Activated T-cell treated with anti-CD3 and anti-CD28 coated beads for 1 hour (primary cell): ENCODE measurements at places on chromosomes 1 and 21.

GRCh38 chr1:116853680-116854402 lies 55.9 kb upstream of the PTGFRN start:
- DNase-seq = no peak

DNA sequence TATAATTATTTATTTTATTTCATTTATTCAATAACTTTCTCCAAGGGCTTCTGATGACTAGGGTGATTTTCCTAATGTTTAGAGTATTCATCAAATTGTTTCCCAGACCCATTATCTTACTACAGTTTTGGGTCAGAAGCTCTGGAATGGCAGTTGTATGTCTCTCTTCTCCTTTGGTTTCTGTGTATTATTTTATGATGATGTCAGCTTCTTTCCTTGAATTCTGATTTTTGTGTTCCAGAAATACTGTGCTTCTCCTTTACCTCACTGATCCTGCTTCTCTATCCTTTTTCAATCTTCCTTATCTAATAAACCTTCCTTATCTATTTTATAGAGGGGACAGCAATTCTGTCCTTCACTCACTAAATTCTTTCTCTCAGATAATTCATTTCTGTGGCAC lies 48.8 kb downstream of the LRRC8B start:
- DNase-seq = no peak

GRCh38 chr1:113168946-113169345 lies 95.9 kb downstream of the LRIG2 start:
- no peak for DNase-seq

DNA sequence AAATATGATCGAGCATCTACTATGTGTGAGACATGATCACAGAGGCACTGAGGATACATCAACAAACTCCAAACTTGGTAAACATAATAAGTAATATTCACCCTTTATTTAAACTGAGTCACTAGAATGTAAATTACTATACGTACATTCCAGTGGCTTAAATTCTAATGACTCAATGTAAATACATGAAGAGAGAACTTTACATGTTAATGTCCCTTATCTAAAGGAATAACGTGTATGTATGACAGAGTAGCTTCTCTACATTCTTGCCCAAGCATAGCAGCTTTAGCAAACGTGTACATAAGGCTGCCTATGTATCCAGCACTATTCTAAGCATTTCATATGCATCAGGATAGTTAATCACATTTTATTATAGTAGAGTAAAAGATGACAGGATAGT lies 111.8 kb upstream of the CYYR1 start:
- no peak for DNase-seq

DNA sequence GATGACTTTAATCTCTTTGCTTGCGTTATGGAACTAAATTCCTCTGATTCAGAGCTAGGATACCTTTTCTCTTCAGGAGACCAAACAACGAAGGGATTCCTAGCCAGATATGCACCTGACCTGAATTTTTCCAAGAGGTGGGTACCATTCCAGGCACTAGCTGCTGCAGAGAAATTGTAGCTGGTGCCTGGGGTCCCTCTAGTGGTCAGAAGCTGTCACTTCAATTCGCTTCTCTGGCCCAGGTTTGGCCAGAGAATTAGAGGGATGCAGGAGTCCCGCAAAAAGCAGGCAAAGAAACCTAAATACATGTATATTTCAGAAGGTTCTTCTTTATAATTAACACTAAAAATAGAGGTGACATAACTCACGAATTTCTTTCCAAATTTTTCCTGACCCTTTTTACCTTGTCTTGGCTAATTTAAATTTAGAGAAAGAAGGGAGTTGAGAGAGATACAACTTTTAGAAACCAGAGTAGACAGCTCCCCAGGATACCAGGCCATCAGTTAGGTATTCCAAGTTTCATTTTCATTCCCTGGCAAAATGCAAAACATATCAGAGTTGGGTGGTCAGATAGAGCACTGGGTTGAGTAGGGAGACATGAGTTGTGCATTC lies 9.6 kb downstream of the ACKR1 start:
- peak; percentile 16 for DNase-seq

DNA sequence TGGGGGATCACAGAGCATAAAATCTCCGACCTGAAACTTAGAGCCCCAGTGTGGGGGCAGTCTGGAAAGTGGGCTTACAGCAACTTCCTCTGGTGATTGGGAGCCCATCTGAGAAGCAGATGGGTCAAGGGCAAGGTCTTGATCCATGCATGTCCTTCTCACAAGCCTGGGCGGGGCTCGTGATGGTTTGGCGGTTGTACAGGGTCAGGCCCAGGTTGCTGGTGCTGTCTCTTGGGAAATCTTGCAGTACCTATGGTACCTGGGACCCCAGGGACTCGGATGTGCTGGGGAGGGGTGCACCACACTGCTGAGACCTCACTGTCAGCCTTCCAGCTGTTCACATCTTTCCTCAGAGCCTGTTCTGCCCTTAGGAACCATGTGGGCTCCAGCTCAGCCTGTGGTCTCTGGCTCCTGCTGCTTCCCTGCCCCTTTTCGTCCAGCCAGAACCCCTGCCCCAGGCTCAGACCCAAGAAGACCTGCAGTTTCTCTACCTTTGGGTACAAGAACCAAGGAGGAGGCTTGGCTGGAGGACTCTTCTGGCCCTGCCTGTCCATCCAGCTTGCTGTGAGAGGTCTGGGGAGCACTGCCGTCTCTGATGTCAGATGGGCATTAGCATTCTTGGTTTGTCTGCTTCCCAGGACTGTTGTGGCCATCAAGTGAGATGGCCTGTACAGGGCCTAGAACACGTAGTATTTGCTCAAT lies 24.5 kb downstream of the WNT4 start:
- no peak for DNase-seq

DNA sequence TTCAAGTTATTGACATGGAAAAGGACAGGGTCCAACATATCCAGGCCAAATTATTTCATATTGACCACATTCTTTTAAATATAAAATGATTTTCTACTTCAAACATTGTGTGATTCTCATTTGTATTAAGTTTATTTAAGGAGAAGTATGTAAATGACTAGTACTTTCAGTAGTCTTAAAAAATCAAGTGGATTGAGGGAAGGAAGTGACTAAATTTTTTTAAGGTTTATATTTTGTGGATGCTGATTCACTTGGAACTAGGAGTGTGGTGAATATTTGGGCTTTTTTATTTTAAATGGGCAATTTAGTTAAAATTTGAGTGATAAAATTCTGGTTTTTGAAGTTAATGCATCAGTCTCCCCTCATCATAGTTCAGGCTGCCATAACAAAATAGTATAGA lies 10.1 kb downstream of the PRRC2C start:
- DNase-seq = no peak

DNA sequence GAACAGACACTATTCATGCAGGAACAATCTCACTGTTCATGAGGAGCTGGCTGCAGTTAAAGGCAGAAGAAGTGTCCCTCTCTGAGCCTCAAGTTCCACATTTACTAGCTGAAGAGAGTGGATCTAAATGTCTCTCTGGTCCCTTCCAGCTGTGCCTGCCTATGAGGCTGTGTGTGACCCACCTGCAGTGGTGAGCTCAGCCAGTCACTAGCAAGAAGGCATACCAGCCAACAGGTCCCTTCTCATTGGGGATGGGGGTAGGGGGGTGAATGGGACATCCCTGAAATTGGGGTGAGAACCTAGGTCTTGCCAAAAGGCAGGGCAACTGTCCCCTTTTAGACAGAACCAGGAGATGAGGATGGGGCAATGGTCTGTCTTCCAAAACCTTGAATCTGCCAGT lies 13.6 kb downstream of the RD3 start:
- DNase-seq = no peak

GRCh38 chr1:246492611-246493245 lies 14.4 kb downstream of the SMYD3 start:
- peak; percentile 12 for DNase-seq

GRCh38 chr1:158095737-158096335 lies 84.9 kb upstream of the CD1D start:
- DNase-seq = no peak

GRCh38 chr1:8078176-8078671 lies 52.1 kb upstream of the ERRFI1 start:
- DNase-seq = no peak

DNA sequence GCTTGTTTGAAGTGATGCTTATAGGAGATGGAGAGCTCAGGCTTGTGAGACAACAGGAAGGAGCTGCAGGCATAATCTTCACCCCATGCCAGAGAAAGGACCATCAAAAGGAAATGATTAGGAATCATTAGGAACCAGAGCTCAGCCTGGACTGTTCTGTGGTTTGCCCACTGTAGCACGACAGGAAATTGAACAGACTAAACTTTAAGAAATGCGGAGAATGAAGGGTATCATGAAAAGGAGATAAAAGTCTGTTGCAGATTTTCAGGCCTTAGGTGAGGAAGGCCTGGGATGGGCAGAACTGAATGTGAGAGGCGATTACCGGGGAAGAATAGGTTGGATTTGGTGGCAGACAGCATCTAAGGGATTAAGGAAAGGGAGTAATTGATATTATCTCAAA lies 292.0 kb upstream of the PLXNA2 start:
- no peak for DNase-seq

GRCh38 chr1:244810221-244810620 lies 25.2 kb upstream of the COX20 start:
- no peak for DNase-seq

- DNase-seq = no peak
Measured at GRCh38 chr1:84303314-84303830, 1.9 kb downstream of the SAMD13 start.

DNA sequence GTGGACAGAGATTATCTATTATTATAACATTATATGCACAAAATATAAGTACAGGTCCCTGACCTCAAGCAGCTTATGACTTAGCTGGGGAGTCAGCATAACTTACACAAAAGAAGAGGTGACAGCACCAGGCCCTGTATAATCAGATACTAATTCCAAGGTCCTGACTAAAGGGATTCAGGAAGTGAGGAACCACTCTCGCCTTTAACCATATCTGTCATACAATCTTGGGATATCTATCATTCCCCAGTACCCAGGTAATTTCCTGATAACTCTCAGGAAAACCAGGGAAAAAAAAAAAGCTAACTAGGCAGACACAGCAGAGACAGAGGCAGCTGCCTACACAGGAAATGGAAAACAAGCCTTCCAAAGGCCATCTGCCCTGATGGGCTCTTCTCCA lies 78.5 kb upstream of the CAMK1G start:
- DNase-seq = no peak

GRCh38 chr1:239826736-239827135 lies 264.9 kb upstream of the FMN2 start:
- DNase-seq = no peak

GRCh38 chr21:37263827-37264600 lies 3.1 kb downstream of the VPS26C start:
- no peak for DNase-seq

DNA sequence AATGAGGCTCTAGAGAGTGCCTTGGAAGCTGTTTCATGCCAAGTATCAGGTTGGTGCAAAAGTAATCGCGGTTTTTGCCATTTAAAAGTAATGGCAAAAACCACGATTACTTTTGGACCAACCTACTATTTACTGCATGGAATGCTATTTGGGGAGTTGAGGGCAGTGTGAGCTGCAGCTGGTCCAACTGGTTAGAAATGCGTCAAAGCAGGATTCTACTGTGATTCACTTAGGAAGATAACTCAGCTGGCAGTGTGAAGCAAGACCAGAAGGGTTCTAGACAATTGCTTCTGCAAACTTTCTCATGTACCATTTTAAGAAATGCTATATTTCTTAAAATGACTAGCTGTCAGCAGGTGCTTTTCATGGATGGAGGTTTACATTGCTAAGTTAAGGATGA lies 21.2 kb upstream of the PLA2G2C start:
- DNase-seq = no peak

DNA sequence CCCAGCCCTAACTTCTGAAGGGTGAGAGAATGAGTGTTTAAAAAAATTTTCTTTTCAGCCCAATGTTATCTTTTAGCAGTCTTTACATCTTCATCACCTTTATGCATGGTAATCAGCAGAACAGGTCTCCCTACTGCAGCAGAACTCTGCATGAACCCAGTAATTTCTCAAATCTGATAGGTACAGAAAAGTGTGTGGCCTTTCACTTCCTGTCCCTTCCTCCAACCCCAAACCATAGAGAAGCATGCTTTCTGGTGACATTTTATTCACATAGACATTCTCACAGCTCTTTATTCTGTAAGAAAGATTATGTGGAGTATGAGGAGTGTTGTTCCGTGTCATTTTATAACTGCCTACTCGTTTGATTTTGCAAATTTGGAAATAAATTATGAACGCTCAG lies 68.6 kb downstream of the RPAP2 start:
- no peak for DNase-seq

DNA sequence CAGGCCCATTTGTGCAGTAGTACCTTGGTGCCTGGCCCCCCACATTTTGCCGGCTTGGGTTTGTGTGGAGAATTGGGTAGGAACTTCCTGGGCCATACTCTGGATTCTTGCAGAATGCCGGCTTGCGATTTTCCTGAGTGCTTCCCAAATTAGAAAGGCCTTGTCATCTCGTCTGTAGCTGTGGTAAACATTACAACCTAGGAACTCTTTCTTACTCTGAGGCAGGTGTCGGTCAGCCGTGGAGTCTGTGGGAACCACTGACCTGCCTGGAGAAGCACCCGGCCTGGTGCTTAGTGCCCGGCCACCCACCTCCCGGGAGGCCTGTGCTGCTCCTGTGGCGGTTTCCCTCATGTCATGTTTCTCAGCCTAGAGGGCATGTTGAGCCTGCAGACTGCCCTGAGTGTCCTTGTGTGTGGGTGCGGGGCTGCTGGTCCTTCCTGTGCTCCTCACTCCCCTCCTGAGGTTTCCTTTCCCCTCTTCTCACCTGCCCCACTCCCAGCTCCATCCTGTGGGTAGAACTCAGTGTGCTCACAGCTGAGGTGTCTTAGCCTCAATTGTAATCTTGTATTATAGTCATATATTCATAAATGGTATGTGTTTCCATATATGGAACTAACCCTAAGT lies 64.7 kb downstream of the S100B start:
- no peak for DNase-seq

GRCh38 chr1:26959722-26960624 lies at the start of gene KDF1:
Gene KDF1 (minus strand): TSS chr1:26960468. CDS start chr1:26952380, 8,088 bp downstream.
- peak; percentile 44 for DNase-seq

DNA sequence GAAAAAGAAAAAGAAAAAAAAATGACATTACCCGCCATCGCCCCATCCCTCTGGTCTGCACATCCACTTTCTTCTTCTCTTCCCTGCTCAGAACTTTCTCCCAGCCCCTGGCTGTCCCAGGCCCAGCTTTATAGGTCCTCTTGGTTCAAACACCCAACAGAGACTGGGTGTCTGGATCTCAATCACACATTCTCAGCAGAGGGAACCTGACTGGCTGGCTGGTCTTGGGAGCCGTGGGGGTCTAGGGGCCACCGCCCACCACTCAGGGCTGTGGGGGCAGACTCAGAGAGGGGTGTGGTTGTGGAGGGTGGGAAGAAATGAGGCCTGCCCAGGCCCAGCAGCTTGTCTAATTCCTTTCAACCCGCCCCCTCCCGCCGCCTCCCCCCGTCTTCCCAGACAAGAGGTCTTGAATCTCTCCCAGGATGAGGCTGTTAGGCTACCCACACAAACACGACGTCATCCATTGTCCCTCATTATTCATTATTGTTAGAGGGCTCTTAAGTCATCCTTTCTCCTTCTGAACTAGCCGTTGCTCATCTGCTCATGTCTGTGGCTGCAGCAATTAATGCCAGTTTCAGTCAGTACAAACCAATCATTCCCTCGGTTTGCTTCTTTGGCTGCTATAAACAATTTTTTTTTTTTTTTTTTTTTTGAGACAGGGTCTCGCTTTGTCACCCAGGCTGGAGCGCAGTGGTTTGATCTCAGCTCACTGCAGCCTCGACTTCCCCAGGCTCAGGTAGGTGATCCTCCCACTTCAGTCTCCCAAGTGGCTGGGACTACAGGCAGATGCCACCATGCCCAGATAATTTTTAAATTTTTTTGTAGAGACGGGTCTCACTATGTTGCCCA lies 40.6 kb upstream of the CLIC4 start:
- no peak for DNase-seq

- DNase-seq = no peak
Measured at GRCh38 chr21:44677881-44678280, 4.1 kb downstream of the KRTAP12-1 start.

GRCh38 chr1:242017580-242018233 lies 18.8 kb upstream of the MAP1LC3C start:
- DNase-seq = peak; percentile 12
